ENCODE measurements at places on chromosomes 3 and 15. TPM values are rescaled to one million over a fixed set of nuclear protein-coding genes. Genes with fewer than 3 reads are reported as not detected.

SEC22C gene
- total RNA-seq, result 47.3 TPM

CELSR3 gene
- 24.0 TPM for total RNA-seq

DNAH12 gene
- total RNA-seq, result not detected

TUSC7 gene
- total RNA-seq, result not detected
